KG1 (cell line): ENCODE measurements at places on chromosomes 5 and 9.

DNA sequence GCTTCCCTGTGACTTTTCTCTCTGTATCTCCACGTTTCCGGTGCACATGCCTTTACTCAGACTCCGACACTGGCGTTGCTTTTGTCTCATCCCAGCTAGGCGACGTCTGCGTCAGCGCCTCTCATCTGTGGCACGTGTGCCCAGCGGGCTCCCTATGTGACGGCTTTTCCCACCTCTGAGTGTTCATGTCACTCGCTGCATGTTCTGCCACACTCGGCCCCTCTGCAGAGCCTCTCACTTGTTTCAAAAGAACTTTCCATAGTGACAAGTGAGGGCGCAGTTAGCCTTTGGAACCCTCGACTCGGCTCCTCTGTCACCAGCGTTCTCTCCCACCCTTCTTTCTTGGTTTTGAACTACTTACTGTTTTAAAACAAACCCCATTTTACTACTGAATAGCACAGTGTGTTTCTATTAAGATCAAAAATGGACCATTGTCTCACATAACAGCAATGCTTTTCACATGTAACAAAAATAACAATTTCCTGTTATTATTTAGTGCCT, 113.4 kb upstream of the CACNA1B start:
- no peak for DNase-seq

DNA sequence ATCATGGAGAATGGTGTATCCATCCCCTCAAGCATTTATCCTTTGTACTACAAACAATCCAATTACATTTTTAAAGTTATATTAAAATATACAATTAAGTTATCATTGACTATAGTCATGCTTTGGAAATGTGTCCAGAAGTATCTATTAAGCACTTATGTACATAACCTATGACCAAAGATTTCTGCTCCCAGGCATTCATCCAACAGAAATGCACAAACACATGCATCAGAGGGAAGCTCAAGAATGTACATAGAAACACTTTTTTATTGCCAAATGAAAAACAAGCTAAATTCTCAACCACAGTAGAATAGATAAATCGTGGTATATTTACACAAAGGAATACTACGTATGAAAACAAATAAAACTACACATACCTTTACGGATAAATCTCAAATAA, 700.5 kb upstream of the ZNF608 start:
- no peak for DNase-seq

DNA sequence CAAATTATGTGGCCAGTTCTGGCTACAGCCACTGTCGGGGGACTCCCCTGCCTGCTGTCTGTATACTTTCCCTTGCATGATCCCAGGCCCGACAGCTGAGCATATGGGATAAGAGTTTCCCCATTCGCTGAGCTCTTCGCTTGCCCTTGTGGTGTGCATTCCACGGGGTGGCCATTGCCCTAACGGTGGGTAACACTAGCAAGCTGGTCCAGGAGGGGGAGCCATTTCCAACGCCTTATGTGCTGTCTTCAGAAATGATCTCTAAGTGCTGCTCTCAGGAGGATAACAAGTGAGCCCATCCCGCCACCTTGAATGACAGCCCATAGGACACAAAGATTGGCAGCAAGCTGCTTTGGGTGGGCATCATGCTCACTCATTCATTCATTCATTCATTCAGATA, 190.9 kb downstream of the FSTL4 start:
- no peak for DNase-seq

- DNase-seq, result no peak
These were observed 24.4 kb downstream of the NPR3 start for GRCh38 chr5:32735512-32735911.

- DNase-seq, result no peak
These were observed 1.6 kb upstream of the ST6GALNAC4 start for GRCh38 chr9:127918183-127919107.

GRCh38 chr5:173703466-173703865, 87.0 kb upstream of the BOD1 start:
- no peak for DNase-seq

- DNase-seq, result no peak
These were observed 259.7 kb downstream of the MED10 start for GRCh38 chr5:6118691-6119090.

GRCh38 chr5:168317096-168317520, 25.7 kb downstream of the WWC1 start:
- no peak for DNase-seq

- DNase-seq, result no peak
These were observed 30.5 kb upstream of the RXRA start for GRCh38 chr9:134295746-134296250.

- DNase-seq, result no peak
These were observed 26.1 kb downstream of the HMGCR start for GRCh38 chr5:75363111-75363510.

DNA sequence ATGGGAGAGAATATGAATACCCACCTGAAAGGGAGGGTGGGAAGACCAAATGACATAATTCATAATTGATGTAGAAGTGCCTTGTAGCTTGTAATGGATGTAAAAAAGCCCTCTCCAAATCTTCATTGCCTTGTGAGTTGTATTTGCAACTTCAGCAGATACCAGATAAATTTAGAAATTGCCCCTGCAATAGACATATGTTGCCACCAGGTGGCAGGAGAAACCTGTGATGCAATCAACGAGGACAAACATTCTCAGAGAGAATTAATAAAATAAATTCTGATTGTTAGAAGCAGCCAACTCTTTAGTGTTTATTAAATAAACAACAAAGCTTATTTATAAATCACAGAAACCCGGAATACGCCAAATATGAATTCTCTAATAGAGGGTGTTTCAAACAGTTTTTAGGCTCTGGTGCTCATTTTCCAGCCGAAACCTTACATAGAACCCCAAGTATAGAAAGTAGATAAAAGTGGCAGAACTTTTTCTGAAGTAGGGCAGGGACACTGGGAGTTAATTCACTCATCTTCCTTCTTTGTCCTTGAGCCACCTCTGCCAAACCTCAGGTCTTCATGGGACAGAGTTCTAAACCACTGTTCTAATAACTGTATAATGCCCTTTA, 147.8 kb downstream of the TMEM38B start:
- peak; percentile 11 for DNase-seq

DNA sequence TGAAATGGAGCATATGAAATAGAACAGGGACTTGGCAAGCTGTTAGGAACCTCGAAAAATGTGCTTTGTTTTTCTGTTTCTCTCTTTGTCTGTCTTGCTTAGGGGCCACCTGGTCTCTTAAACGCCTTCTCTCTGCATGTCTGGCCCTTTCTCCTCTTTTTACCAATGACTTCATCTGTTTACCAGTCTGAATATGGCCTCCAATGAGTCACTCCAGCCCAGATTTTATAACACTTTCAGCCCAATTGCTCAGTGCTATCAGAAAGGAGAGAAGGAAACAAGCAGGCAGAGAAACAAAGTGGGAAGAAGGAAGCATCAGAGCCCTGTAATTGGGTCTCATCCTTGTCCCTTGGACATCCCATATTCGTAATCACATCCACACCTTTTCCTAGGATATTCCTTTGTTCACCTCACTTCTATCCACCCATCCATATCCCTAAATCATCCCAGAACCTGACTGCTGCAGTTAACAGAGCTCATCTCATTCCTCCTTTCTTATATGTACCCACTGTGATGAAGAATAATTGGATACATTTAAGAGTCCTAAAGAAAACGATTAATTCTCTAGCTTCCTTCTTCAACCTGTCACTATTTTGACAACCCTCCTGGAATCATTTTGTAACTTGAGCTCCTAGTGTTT, 151.8 kb upstream of the GPR151 start:
- no peak for DNase-seq

DNA sequence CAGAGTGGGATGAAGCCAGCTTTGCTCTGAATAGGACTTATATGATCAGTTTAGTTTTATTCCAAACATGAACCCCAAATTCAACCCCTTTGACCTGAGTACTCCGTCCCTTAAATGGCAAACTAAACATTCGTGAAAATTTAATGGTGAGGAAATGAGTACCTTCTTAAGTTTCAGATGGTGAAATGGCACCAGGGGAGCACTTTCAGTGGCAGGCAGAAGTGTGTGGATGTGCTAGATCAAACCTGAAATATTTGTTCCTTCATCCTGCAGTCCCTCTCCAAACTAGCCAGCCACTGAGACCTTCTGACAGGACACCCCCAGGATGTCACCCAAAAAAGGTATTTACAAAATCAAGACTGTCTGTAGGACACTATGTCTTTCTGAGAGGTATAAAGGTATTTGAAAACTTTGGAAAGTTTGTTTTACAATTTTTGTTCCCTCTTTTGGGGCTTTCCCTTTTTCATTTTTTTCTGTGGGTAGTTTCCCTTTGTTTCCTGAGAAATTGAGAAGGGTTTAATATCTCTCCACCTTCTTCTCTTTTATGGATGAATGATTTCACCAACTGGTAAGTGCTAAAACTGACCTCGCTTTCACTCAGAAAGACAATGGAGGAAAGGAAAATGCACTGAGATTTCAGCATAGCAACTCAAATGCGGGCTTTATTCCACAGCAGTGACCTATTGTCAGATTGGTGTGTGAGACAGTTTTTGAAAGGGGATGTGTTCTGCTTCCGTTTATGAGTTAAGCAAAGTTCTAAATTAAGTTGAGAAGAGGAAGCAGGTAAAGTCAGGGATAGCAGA, 127.1 kb downstream of the TMC1 start:
- no peak for DNase-seq

DNA sequence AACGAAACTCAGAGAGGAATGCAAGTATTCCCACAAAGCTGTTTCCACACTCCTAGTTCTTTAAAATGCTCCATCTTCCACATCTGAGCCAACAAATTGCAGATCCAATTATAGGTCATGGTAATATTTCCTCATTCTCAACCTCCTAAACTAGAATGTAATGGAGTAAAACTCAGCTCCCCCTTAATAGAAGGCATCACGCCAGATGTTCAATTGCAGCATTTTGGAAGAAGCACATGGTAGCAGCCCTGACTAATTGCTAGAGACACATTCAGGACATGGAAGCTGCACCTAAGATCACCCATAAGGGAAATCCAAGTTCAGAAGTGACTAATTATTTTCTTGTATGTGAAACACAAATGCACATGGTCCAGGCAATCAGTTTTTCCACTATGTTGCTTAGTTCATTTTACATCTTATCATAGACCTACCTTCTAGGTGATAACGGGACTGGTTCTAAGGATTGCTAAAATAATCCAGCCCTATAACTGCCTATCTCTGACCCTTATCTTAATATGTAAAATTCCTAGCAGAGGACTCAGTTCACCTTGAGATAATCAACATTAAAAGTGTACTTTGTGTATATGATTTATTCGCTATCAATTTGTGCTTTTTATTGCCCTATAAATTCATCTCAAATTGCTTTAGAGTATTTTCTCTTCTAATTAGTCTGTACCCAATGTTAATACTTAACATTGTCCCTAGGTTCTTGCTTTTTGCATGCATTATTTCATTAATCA, 75.1 kb downstream of the GABRB2 start:
- DNase-seq, result no peak

GRCh38 chr5:142769251-142769792, 855 bp upstream of the ARHGAP26 start:
- DNase-seq, result no peak
